Fibroblast of mammary gland (primary cell): ENCODE measurements at places on chromosomes 6 and 20.
A peak's percentile ranks its signal among the peaks of the same experiment; 100 is the strongest.

DNA sequence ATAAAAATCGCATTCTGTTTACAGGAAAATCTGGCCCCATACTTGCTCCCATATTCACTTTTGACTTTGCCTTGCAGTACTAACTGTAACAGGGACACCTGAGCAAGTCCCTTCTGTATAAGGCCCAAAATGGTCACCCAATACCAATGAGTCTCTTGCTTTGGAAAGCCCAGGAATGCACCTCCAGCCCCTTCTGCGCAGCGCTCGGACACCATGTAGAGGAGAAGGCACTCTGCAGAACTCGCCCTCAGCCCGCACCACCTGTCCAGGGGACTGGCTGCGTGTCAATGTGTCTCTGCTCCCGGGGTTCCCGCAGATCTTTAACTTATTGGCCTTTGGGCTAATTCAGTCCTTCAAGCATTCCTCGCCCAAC is 746 bp upstream of the PRND start:
- no peak for DNase-seq

DNA sequence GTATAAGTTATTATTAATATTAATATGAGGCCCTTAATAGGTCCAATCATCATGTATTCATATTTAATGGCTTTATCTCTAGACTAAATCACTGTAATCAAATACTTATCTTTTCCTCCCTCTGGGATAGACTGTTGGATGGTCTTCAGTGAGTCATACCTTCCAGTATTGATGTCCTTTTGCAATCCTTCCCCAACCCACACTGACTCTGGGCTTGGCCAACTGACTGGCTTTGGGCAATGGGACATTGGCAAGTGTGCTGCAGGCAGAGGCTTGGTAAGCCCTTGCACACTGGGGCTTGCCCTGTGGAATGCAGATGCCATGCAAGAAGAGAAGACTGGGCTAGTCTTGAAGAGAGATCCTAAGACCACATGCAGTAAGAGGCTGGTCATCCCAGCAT is 136.6 kb downstream of the CCDC170 start:
- peak; percentile 10 for DNase-seq

- no peak for DNase-seq
Observed at GRCh38 chr6:127273499-127273898, 6.8 kb downstream of the RNF146 start.

DNA sequence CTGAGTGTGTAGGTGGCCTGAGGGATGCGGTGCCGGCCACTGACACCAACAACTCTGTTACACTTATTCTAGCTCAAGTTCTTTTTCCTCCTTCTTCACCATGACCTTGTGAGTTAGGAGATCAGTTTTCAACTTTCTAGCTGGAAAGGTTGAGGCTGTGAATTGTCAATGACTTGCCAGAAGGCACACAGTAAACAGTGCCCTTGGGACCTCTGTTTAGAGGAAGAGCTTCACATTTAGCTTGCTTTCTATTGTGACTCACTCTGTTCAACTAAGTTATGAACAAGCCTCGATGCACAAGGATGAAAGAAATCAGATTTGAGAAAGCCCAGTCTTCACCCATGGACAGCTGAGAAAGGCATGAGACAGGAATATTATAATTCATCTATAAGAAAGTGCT is 455.6 kb downstream of the MAFB start:
- DNase-seq = peak; percentile 68

DNA sequence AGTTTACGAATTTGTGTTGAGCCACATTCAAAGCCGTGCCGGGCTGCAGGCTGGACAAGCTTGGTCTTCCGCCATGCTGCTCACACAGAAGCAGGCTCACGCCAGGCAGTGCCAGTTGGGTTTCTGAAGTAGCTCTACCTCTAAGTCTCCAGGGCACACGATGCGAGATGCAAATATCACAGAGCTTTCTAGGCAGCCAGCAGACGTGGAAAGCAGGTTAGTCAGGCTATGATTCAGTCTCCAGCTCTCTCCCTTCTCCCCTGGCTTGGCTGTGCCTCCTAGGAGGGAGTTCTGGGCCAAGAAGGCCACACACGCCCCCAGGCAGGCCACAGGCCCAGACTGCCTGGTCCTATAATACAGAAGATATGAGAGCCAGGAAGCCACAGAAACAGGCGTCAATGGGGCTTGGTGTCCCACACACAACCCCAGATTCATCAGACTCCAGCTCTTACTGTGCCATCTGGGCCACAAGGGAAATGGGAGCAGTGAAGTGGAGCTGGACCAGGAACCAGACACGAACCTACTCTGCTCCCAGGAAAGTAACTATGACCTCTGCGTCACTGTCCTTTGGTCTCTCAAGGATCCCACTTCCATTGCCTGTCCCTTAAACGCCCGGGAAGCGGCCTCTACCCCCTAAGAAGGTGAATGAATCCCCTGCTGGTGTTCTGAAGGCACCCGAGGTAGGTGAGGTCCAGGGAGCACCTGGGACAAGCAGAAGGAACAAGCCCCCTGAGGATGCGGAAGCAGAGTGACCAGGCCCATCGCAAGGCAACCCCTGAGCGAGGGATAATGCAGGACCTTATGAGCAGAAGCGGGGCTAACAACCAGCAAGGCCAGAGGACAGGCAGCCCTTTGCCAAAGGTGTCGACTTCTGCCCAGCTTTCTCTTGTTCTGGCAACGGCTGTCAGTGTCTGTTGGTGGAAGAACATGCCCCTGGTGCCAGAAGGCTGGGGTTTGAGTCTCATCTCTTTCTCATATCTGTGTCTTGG is 61.2 kb downstream of the GFOD1 start:
- DNase-seq = peak; percentile 74

GRCh38 chr6:12381587-12381986 is 91.4 kb downstream of the EDN1 start:
- peak; percentile 19 for DNase-seq

DNA sequence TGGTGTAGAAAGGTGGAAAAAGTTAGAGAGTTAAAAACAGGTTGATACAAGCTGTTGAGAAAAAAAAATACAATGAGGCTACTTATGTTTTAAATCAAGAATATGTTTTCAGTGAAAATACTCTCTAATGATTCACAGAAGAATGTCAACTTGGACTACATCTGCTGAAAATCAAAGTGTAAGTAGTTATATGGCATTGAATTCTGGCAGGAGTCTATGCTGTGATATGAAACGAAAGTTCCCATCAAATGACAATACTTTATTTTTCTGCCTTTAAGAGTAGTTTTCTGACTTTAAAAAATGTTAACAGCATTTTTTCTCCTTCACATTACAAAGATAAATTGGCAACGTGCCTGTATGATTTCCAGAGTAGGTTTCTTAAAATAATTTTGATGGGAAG is 158.3 kb downstream of the EYA4 start:
- DNase-seq = no peak

GRCh38 chr20:45156713-45157112 is 18.0 kb upstream of the PI3 start:
- DNase-seq = no peak

DNA sequence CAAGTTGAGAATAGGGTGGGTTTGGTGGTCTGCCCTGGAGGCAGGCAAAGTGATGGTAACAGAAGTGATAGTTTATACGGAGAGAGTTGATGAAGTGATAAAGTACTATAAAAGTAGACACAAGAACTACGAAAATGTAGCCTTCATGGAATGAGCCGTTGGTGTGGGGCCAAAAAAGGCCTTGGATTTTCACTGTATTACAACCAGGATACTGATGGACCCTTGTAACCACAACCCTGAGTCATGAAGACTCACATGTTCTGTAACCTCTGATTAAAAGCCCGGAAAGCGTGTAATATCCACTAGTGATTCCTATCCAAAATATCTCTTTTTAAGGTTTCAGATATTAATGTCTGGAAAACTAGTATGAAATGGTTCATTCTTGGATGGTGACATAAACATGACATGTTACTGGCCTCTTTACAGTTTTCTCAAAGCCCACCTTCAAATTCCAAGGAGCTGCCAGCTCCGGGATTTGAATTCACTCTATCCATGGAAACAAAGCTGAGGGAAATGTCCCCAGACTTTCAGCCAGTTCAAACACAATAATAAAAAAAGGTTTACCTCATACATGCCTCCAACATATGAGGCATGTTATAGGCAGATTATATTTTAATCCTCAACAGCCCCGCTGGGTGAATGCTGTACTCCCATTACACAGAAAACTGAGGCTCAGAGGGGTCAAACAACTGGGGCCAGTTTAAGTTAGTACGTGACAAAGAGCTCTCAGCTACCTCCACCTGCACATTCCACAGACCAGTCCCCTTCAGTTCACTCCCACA is 55.4 kb downstream of the MRPL14 start:
- peak; percentile 98 for DNase-seq

DNA sequence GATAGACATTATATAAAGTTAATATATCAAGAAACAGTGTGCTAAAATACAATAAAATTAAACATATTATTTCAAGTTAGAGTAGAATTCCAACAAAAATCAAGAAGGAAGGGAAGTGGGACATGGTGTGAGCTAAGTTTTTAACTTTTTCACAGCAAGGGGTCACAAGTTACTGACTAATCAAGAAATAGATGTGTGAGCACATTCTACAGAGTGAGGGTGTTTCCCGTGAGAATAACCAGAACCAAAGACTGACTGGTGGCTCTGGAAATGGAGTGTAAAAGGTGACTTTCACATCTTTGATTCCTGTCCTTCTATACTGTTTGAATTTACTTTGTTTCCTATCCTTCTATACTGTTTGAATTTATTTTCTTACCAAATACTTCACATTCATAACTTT is 206.6 kb downstream of the TASP1 start:
- no peak for DNase-seq

GRCh38 chr6:1497761-1498105 is 108.4 kb downstream of the FOXF2 start:
- DNase-seq = no peak

- DNase-seq = no peak
Observed at GRCh38 chr20:21704408-21705385, 767 bp upstream of the PAX1 start.

GRCh38 chr6:11918739-11919605 is 93.1 kb upstream of the HIVEP1 start:
- peak; percentile 28 for DNase-seq

GRCh38 chr6:132830334-132830751 is 16.0 kb downstream of the RPS12 start:
- peak; percentile 56 for DNase-seq

GRCh38 chr20:63017826-63018411 is 11.2 kb upstream of the BHLHE23 start:
- no peak for DNase-seq

GRCh38 chr6:162388383-162388777 is 339.2 kb downstream of the PRKN start:
- DNase-seq = no peak

DNA sequence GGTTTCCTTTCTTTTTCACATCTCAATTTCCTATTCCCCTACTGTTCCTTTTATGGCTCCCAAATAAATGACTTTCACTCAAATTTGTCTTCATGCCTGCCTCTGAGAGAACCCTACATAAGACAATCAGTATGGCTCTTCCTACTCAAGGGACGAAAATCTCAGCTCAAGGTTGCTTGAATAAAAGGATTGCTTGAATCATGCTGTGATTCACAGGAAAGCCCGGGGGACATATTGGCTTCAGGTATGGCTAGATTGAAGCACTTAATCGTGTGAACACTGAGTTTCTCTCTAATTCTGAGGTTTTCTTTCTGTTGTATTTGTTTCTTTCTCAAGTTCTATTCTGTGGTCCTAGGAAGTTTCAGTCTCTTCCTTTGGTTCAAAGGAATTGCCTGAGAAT is 140.3 kb upstream of the SULF2 start:
- DNase-seq = no peak

- peak; percentile 36 for DNase-seq
Observed at GRCh38 chr6:151054306-151054705, 185.5 kb upstream of the AKAP12 start.

GRCh38 chr6:72621291-72622093 is at the start of gene KCNQ5:
KCNQ5 (plus strand) TSS chr6:72622064.
- no peak for DNase-seq

- peak; percentile 48 for DNase-seq
Observed at GRCh38 chr6:42402184-42402583, 49.5 kb downstream of the TRERF1 start.

GRCh38 chr20:19322061-19322985 is 109.9 kb downstream of the SLC24A3 start:
- no peak for DNase-seq

DNA sequence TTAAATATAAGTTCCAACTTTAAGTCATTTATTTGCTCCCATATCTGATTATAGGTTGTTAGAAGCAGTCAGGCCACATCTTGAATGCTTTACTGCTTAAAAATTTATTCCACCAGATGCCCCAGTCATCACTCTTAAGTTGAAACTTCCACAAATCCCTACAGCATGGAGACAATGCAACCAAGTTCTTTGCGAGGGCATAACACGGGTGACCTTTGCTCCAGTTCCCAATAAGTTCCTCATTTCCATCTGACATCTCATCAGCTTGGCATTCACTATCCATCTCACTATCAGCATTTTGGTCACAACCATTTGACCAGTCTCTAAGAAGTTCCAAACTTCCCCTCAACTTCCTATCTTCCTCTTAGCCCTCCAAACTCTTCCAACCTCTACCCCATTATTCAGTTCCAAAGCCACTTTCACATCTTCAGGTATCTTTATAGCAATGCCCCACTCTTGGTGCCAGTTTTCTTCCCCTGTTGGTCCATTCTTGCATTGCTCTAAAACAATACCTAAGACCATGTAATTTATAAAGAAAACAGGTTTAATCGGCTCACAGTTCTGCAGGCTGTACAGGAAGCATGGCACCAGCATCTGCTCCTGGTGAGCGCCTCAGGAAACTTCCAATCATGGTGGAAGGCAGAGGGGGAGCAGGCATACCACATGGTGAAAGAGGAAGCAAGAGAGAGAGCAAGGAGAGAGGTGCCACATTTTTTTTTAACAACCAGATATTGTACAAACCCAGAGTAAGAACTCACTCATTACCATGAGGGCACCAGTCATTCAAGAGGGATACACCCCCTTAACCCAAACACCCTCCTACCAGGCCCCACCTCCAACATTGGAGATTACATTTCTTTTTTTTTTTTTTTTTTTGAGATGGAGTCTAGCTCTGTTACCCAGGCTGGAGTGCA is 15.9 kb upstream of the ITPR3 start:
- peak; percentile 34 for DNase-seq

DNA sequence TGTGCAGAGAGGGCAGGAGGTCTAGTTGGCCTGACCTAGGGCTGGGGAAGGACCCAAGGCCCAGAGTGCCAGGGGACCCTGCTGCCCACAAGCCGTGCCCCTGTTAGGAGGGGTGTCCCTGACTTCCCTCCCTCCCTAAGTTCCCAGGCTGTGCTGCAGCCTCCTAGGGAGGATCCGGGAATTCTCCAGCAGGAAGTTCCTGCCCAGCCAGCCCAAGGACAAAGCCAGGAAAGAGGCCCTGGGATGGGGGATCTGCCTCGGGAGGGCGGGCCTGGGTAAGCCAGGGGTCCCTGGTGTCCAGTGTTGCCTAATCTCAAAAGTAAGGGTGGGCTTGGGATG is 9.3 kb upstream of the BAK1 start:
- no peak for DNase-seq

DNA sequence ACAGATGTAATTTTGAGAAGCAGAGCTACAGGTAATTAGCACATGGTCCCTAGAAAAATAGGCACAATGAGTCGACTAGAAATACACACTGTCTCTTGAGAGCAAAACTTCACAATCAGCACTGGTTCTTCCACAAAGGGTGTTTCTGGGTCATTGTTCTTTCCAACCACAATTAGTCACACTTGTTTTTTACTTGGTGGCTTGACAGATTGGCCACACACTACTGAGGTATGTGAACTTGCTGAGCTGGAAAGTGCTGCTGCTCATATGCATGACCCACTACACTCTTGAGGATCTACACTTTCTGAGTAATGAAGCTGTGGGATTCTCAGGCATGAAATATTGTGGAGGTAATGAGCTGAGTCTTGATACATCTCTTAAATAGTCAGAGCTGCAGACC is 347.7 kb downstream of the BCKDHB start:
- DNase-seq = peak; percentile 98
